Astrocyte of the spinal cord (primary cell): ENCODE measurements at places on chromosomes 7 and 10.

DNA sequence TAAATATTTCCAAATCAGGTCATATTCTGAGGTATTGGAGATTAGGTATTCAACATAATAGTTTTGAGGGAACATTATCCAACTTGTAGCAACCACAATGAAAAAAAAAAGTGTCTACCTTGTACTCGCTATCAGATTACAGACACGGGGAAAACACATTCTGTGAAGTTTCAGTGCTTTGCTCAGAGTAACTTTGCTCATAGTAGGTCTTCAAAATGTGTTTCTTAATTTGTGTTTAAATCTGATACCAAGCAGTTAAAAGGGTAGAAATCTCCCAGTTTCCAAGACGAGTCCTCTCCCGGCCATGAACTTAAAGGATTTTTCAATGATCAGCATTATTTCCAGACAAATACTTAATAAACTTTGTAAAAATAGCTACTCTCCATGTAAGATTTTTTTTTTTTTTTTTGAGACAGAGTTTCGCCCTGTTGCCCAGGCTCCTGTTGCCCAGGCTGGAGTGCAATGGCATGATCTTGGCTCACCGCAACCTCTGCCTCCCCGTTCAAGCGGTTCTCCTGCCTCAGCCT, 39.2 kb downstream of the DDIT4 start:
- DNase-seq = no peak

- DNase-seq = no peak
These were observed 16.3 kb downstream of the TCF7L2 start for GRCh38 chr10:112966194-112966855.

- DNase-seq = no peak
These were observed 42.9 kb downstream of the MKI67 start for GRCh38 chr10:128083191-128083895.

DNA sequence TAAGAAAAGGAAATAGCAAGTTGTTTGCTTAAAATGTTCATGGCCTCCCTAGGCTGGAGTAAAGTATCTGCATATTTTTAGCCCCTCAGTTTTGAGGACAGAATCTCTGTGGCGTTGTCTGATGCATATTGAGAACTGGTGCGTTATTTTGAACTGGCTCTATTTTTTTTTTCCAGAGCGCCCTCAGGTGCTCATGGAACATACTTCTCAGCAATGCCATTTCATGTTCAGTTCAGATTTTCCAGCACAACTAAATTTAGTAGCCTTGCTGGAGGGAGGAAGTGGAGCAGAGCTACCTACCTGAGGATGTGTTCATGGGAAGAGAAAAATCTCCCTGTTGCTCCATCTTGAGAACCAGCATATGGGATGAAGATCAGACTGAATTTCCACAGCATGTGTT, 870.5 kb downstream of the LRMDA start:
- DNase-seq = peak; percentile 33

GRCh38 chr10:48205918-48206317, 68.6 kb downstream of the FRMPD2 start:
- no peak for DNase-seq

DNA sequence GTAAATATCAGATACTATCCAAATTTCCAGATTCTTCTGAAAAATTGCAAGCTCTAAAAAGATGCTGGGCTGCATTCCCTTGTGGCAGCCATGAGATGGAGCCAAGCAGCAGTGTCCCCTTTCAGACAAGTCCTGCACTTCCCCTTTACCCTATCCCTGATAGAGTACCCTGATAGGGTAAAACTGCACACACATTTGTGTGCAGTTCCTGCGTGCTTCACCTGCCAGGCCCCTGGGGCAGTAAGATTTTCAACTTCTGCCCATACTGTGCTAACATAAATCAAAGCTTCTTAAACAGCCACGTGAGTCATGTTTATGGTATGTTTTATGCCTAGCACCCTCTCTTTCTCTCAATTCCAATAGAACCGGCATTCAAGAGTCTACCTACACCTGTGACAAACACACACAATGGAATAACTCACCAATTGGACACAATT, 52.2 kb downstream of the IFIT5 start:
- DNase-seq = peak; percentile 65
